ENCODE measurements at places on chromosomes 7 and 10.
A peak's percentile ranks its signal among the peaks of the same experiment; 100 is the strongest.

- DNase-seq = no peak
These were observed 28.5 kb downstream of the VPS41 start for GRCh38 chr7:38880454-38880853.

- peak; percentile 45 for DNase-seq
These were observed 424 bp downstream of the EGFR start for GRCh38 chr7:55019191-55019690.

DNA sequence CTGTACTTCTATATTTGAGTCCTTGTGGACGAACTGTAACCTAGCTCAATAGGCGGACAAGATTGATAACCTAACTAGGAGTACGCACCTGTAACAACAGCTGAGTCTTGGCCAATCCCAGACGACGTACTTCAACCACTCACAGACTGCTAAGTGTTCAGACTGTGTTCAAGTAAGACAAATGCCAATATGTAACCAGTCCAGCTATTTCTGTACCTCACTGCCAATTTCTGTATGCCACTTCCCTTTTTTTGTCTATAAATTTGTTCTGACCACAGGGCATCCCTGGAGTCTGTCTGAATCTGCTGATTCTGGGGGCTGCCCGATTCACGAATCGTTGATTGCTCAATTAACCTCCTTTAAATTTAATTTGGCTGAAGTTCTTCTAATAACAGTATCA, 32.2 kb downstream of the HACD1 start:
- no peak for DNase-seq

DNA sequence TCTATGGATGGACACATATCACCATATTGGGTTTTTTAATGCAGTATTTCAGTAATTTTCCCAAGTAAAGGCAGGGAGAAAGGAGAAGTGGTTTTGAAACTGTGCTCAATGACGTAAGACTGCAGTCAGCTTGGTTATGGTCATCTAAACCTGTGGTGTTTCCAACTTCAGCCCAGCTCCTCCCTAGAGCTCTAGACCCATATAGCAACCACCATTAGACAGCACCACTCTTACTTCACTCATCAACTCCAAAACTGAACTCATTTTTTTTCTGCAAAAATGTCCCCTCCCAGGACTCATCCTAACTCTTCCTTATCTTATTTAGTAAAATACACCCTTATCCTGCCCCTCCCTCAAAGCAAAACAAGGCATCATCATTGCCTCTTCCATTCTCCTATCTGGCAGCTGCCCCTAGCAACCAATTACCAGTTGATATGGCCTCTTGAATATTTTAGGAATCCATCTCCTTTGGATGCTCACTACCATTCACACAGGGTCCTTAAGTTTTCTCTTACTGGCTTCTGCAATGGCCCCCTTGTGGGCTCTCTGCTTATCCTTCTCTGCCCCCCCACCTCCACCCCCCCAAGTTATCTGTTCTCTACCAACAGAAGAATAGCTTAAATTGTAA, 1.5 kb upstream of the RALA start:
- DNase-seq = no peak

DNA sequence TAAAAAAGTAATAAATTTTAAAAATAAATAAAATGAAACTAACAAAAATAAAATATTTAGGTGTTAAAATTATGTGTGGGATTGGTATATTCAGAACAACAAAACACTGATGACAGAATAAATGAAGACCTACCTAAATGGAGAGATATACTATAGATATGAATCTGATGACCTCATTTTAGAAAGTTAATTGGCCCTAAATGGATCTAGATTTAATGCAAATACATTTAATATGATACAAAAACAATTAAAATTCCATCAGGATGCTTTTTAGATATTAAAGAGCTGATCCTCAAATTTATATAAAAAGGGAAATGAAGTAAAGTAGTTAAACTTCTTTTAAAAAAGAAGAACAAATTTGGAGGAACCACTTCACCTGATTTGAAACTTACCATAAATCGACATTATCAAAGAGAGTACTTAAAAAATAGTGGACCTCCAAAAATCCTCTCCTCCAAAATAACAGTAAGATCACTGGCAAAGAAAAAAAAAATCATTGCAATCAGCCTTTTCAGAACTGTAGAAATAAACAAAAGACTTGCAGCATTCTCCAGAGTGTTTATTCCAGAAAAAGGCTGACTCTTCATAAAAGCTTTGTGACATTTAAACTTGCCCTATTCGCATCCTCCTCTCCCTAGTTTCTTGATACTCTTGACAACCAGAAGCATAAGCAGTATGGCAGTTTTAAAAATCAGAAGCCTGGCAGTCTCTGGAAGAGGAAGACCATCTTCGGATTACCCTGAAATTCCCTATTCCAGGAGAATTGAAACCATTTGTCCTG, 125.9 kb upstream of the AKR1E2 start:
- no peak for DNase-seq

DNA sequence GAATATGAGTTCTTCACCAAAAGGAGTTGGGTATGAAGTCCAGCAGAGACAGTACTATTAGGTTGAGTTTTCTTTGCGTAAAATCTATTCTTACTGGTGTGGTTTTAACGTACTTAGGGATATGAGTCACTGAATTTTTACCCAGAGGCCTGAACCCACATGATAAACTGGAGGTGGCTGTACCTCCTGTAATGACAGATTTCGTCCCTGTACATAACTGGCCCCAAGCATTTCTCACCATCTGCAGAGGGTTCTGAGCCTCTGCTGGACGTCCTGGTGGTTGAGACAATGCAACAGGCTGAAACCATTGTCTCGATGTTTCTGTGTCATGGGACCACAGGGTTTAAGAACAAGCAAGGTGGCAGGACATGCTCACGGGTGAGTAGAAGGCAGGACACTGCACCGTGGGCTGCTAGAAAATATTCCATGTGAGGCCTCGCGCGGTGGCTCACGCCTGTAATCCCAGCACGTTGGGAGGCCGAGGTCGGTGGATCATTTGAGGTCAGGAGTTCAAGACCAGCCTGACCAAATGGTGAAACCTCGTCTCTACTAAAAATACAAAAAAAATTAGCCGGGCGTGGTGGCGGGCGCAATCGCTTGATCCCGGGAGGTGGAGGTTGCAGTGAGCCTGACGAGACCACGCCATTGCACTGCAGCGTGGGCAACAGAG, 233.9 kb downstream of the DNAJB6 start:
- DNase-seq = no peak

- no peak for DNase-seq
These were observed 634.7 kb upstream of the AUTS2 start for GRCh38 chr7:68963552-68963951.

- DNase-seq = no peak
These were observed 912.0 kb downstream of the SORCS1 start for GRCh38 chr10:106252541-106252940.

- no peak for DNase-seq
These were observed 24.5 kb upstream of the FZD1 start for GRCh38 chr7:91239772-91240171.

GRCh38 chr7:100568896-100569844, 4.5 kb downstream of the SAP25 start:
- DNase-seq = peak; percentile 61

GRCh38 chr7:6398943-6399342, 48.8 kb downstream of the DAGLB start:
- no peak for DNase-seq

DNA sequence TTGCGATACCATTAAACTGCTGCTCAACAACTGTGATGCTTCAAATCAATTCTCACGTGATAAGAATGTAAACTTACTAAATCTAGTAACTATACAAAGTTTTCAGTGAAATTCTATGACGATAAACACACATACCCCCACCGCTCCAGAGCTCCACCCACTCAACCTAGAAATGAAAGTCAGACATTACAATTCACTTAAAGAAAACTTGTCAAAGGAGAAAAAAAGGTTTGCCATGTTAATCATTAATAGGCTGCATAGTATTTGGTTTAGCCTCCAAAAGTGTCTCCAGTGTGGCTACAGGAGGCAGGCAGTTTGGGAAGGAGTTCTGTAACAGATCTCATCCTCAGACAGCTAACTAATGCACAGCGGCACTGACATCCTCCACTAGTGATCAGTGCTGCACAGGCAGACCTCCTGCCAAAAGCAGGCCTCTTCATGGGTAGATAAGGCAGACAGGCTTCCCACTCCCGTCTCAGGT, 3.1 kb downstream of the HERPUD2 start:
- no peak for DNase-seq

DNA sequence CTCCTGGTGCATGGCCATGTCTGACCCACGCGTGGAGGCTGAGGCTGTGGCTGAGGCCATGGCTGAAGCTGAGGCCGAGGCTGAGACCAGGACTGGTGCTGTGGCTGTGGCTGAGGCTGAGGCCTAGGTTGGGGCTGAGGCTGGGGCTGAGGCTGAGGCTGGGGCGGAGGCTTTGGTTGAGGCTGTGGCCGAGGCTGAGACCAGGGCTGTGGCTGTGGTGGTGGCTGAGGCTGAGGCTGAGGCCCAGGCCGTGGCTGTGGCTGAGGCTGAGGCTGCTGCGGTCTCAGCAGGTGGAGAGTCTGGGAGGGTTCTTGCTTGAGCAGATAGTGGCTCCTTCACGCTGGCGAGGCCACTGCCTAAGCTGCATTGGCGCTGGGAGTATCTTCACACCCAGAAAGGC, 76.4 kb downstream of the WDR37 start:
- no peak for DNase-seq

DNA sequence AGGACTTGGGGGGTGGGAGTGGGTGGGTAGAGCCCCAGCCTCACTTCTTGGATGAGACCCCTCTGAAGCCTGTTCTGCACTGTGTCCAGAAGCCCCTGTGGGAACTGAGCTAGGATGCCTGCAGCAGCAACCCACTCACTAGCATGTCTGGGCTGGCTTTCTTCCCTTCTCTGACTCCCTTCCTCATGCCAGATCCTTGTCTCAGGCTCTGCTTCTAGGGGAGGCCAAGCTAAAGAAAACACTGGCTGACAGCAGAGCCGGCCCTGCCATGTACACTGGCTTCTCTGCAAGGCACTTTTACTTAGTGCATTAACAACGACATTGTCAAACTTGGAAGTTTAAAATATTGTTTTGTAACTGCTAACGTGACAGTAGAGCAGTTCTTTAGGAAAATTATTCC, 50.2 kb downstream of the ARHGAP22 start:
- DNase-seq = no peak

DNA sequence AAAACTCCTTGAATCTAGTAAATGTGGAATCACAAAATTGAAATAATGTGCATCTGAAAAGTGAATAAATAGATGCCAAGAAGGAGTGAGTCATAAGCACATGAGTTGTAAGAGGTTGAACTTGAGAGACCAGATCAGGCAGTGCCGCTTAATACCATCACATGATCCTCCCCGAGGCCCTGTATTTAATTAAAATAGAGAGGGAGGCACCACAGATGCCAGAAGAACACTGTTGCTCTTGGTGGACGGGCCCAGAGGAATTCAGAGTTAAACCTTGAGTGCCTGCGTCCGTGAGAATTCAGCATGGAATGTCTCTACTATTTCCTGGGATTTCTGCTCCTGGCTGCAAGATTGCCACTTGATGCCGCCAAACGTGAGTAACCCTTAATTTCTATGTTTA, at the start of gene GPNMB:
TSS of gene GPNMB (plus strand) at position 221 of the 400 bp plus-strand sequence. CDS start at position 304, 83 bp downstream.
- DNase-seq = no peak

GRCh38 chr10:74977913-74978847, 133.3 kb upstream of the SAMD8 start:
- no peak for DNase-seq

GRCh38 chr7:128920913-128921582, 10.5 kb upstream of the KCP start:
- DNase-seq = no peak
